NCI-H524 treated with DMSO at 0.1 percent for 48 hours (cell line): ENCODE measurements at places on chromosomes 5 and 9.

DNA sequence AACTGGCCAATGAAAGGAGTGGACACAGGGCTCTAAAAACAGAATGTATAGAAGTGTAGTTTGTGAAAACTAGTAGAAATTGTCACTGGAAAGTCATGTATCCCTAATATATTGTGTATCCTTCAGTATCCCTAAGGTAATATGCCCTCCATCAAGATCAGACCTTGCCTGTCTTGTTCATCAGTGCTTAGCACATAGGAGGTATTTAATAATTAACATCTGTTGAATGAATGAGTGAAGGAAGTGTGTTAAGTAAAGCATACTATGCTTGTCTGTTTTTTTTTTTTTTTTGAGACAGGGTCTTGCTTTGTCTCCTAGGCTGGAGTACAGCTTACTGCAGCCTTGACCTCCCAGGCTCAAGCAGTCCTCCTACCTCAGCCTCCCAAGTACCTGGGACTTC, 15.8 kb downstream of the GAPVD1 start:
- DNase-seq, result no peak

DNA sequence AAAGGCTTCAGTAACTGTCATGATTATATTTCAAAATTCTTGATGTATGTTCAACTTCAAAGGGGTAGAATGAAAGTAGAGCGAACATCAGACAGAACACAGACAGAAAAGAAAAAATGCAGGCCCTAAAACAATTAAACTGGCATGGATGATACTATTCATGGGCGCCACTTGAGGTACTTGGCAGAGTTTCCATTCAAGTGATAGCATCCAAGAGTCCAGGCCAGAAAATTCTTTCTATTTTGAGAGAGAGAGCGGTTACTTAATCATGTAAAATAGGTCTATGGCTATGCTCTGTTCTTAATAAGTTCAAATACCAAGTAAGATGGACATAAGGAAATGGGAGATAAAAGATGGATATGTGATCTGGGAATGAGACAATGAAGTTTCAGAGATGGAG, 21.4 kb upstream of the PRR16 start:
- no peak for DNase-seq

- no peak for DNase-seq
These were observed 2.3 kb upstream of the SLC12A2 start for GRCh38 chr5:128081111-128081851.

- DNase-seq, result no peak
These were observed 1369.8 kb upstream of the CDH9 start for GRCh38 chr5:28408186-28408585.

GRCh38 chr9:103444176-103444575, 449.0 kb downstream of the CYLC2 start:
- DNase-seq, result no peak

DNA sequence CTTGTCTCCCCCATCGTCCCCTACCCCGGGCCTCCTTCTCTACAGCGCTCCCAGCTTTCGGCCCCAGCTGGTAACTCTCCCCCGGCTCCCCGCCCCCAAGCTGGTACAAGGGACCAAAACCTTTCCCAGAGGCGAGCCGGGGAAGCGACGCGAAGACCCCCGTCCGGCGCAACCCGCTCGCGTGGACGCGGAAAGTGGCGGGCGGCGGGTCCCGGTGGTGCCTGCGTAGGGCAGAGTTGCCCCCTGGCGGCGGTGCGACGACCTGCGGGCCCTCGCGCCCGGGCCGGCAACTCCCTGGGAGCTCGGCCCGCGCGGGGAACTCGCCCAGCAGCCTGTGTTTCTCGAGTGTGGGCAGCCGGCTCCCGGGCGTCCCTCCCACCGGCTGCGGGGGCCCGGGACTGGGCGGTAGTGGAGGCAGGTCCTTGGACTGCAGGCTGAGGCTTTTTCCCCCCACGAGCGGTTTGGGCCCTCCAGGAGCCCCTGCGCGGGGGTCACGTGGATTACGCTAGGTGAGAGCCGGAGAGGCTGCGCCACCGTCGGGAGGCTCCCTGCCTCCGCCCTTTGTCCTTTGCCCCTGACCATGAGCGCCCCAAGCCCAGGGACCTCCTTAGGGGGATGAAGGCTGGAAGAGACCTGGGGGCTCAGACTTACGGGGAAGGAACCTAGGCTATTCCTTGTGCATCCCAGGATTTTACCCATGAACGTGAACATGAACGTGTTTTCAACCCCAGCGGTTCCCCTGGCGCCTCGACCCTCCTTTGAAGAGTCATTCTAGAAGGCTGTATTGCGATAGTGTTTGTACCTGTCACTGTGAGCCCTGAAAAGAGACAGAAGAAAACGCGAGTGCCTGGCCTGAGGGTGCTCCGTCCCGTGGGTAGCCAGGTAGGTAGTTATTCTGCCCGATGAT, 2.9 kb upstream of the FOXD1 start:
- DNase-seq, result no peak

DNA sequence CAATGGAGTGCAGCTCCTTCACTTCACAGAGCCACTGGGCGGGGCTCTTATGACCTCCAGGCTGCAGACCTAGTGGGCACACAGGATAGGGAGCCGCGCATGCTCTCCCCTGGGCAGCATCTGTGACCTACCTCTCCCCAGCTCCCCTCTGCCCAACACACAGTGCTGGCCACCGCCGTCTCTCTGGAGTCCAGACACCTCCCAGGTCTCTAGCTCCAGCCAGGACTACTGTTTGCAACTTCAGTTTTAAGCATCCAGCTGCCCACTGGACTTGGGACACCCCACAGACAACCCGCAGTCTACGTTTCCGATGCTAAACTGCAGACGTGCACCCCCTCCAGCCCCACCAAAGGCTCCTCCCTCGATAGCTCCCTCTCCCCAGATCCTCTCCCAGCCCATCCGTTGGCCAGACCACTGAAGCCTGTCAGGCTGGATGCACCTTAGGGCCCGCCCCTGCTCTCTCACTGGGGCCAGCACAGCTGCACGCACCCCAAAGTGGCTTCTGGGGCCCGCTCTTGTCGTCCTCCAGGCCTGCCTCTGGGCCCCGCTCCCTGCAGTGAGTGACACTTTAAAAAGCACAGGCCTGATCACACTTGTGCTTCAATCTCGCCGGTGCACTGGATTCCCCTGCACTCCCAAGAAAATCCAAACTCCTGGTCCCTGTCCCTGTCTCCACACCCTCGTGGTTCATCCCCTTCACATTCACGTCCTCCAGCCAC, 11.3 kb downstream of the FLT4 start:
- no peak for DNase-seq

DNA sequence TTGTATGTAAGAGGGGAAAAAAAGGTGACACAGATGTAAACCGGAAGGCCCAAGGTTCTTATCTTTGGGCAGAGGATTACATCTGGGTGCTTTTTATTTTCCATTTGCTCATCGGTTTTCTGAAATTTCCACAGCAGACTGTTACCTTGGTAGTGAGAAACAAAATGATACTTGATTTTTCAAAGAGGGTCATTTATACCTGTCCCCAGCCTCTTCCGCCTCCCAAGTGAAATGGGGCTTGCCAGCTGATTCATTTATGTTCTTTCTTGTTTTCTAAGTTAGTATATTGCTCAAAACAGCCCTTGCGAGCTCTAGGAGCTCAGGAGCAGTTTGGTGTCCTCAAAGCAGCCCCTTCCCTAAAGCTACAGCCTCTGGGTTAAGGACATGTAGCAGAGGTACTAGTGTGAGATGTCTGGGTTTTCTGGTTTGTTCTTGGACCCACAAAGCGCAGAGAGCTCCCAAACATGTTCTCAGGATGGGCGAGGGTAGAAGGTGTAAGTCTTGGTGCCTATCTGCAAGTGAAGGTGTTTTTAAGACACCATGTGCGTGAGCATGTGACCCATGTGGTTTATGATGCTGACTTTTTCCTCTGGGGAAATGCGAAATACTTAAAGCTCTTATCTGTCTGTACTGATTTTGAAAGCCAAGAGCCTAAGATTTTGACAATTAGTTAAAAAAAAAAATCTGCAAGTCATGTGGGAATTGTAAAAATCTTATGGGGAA, 38.3 kb downstream of the DAPK1 start:
- DNase-seq, result no peak

DNA sequence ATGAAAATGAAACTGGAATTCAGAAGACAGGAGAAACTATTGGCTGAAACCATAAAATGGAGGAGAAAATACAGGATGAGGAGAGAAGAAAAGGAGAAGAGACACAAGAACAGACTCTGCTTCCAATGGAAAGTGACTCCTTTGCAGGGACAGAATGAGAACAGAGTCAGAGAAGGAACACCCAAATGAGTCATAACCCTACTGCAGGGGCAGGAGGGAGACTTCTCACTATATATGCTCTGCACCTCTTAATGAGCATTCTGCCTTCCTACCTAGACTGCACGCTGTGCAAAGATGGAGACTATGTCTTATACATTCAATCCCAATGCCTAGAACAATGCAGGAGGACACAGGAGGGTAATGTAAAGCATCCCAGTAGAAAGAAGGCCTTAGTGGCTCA, 2.1 kb downstream of the SAXO1 start:
- DNase-seq, result no peak

GRCh38 chr5:41925555-41925951, 472 bp downstream of the FBXO4 start:
- no peak for DNase-seq

- no peak for DNase-seq
These were observed 438.0 kb downstream of the HTR1A start for GRCh38 chr5:63524281-63524680.

GRCh38 chr5:141826674-141827073, 51.5 kb downstream of the PCDH1 start:
- no peak for DNase-seq

GRCh38 chr9:120646948-120647347, 67.0 kb upstream of the CDK5RAP2 start:
- no peak for DNase-seq

GRCh38 chr5:106368021-106368420, 1302.7 kb downstream of the EFNA5 start:
- no peak for DNase-seq

DNA sequence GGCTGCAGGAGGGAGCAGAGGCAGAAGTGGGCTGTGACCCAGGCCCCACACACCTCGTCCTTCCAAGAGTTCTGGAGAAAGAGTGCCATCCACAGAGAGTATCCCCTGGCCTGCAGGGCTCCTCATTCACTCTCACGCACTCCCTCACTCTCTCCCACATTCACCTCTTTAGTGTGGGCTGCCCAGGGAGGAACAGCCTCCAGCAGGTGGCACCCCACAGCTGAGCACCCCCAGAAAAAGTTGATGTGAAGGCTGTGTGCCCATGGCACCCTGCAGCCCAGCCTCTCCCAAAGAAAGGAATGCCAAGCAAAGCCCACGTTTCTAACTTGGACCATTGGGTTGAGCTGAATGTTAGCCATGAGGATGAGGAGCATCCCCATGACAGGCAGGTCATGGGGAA, 4.5 kb upstream of the SHC3 start:
- no peak for DNase-seq

GRCh38 chr9:127683723-127684122, 23.1 kb upstream of the CFAP157 start:
- no peak for DNase-seq

DNA sequence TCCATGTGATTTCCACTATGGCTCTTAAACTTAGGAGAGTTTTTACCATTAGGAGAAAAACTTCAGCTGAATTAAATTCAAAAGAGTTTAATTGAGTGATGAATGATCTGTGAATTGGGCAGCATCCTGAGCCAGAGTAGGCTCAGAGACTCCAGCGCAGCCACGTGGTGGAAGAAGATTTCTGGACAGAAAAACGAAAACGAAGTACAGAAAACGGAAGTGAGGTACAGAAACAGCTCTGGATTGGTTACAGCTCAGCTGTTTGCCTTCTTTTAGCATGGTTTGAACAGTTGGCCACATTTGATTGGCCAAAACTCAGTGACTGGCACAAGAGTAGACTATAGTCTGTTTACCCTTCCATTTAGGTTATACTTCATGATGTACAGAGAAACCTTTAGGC, 69.2 kb upstream of the PLPP1 start:
- DNase-seq, result no peak

DNA sequence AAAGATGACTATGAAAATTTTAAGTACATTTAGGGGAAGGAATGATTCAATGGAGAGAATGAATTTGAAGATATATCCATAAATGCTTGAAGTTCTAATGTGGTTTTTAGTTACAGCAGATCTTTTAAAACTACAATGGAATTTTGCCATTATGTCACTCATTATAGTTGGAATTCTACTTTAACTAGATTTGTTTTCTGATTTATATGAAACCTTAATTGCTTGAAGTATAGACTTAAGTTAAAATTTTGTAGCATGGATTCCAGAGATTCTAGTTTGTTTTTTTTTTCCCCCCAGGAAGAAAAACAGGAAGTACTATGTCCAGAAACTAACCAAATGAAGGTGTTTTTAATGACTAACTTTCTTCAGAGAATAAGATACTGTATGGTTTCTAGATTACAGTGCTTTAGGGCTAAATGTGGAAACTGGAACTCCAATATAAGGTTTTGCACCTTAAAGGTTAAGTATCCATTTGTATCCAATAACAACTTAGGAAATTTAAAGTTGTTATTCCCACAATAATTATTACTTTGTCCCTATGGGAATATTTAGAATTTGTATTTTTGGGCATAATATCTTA, 70.3 kb downstream of the ZSWIM6 start:
- no peak for DNase-seq

DNA sequence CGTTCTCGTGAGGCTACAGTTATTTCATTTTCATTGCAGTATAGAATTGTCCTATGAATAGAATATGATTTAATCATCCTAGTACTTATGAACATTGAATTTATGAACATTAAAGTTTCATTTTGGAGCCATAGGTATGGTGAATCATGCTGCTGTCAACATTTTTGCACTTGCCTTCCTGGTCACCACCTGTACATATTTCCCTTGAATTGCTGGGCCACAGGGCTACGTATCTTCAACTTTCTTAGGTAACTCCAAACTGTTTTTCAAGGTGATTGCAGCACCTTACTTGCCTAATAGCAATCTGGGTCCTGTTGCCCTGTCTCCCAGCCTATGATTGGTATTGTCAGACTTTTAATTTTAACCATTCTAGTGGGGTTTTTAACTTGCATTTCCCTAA, 6.5 kb upstream of the RNF145 start:
- no peak for DNase-seq

DNA sequence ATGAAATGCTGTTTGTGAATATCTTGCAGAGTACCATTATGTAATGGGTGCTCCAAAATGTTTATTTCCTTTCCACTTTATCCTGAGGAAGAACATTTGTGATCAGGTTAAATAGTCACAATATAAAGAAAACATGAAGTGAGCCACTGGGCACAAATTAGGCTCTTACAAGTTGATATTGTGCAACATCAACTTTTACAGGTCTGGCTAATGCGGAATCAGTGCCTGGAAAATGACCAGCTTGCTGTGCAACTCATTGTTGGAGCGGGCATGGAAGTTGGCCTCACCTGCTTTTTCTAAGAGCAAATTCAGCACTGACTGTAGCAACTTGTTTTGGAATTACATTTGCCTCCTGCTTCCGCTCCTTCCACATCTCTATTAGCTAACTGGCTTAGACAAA, 216.9 kb upstream of the PLPPR1 start:
- DNase-seq, result no peak

GRCh38 chr9:81264516-81264915, 424.8 kb downstream of the TLE1 start:
- peak; percentile 69 for DNase-seq

- no peak for DNase-seq
These were observed 32.9 kb upstream of the GPR21 start for GRCh38 chr9:123000371-123001068.

- DNase-seq, result no peak
These were observed 350.2 kb upstream of the PDE4D start for GRCh38 chr5:60243713-60244112.
